ENCODE measurements at places on chromosomes 11 and 22.

DNA sequence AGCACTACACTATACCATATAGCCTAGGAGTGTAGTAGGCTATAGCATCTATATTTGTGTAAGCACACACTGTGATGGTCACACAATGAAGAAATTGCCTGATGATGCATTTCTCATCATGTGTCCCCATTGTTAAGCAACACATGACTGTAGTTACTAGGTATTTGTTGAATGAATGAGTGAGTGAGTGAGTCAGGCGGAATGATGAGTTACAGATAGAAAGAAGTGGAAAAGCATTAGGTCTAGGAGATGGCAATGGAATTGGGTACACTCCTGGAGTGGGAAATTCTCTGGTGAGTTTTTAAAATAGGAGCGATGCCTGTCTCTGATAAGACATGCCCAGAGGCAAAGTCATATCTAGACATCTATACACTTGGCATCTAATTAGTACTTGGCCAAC is 160.5 kb upstream of the TBCEL start:
- peak; percentile 21 for DNase-seq

GRCh38 chr11:65314501-65315203 is at the start of gene CDC42EP2:
Gene CDC42EP2 (plus strand): TSS chr11:65314866. CDS start chr11:65320899, 6,033 bp downstream.
- DNase-seq, result peak; percentile 80

- DNase-seq, result no peak
These were observed 1.1 kb downstream of the MYBPC3 start for GRCh38 chr11:47351156-47352126.

GRCh38 chr11:67698247-67698646 is 23.8 kb upstream of the ALDH3B2 start:
- DNase-seq, result no peak

DNA sequence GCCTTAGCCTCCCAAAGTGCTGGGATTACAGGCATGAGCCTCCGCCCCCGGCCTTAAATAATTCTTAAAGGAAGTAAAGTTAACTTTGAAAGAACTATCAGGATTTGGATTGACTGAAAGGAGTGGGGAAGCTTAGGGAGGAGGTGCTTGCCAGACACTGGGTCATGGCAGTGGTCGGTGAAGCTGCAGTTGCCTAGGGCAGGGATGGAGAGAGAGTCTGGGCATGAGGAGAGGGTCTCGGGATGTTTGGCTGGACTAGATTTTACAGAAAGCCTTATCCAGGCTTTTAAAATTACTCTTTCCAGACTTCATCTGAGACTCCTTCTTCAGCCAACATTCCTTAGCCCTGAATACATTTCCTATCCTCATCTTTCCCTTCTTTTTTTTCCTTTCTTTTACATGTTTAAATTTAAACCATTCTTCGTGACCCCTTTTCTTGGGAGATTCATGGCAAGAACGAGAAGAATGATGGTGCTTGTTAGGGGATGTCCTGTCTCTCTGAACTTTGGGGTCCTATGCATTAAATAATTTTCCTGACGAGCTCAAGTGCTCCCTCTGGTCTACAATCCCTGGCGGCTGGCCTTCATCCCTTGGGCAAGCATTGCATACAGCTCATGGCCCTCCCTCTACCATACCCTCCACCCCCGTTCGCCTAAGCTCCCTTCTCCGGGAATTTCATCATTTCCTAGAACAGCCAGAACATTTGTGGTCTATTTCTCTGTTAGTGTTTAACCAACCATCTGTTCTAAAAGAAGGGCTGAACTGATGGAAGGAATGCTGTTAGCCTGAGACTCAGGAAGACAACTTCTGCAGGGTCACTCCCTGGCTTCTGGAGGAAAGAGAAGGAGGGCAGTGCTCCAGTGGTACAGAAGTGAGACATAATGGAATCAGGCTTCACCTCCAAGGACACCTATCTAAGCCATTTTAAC is at the start of gene NNMT:
NNMT (plus strand) TSS at position 724 of the 929 bp plus-strand sequence; CDS start at position 882, 158 bp downstream.
- DNase-seq, result peak; percentile 92

All from M059J (cell line).